ENCODE measurements at places on chromosomes 7 and 10. TPM values are rescaled to one million over a fixed set of nuclear protein-coding genes. Genes with fewer than 3 reads are reported as not detected.
A peak's percentile ranks its signal among the peaks of the same experiment; 100 is the strongest.

The CNNM1 gene
- polyA plus RNA-seq: not detected

DNA sequence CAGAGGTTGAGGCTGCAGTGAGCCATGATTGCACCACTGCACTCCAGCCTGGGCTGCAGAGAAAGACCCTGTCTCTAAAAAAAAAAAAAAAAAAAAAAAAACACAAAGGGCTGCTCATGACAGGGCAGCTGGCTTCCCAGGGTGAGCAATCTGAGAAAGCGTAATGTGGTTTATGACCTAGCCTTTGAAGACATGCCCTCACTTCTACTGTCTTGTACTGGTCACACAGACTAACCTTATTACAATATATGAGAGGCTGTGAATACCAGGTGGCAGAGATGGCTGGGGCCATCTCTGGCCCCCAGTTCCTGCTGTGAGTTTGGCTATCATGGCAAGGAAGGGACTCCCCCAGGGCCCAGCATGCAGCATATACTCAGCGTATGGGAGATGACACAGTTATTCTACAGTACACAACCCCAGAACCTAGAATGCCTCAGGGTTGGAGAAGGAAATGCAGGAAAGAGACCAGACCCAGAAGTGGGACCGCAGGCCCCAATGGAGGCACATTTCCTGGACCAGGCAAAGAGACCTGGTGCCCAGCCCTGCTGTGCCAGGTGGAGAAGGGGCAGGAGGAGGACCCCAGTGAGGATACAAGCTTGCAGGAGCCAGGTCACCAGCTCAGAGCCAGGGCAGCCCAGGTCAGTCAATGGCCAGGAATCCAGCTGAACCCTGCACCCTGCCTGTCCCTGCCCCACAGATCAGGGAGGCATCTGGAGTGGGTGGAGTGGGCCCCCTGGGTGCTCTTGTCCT lies 26.3 kb downstream of the NPTX2 start:
- no peak for DNase-seq

The MMD2 gene
- 0.13 TPM for polyA plus RNA-seq

GRCh38 chr10:95408983-95409873 lies 118.4 kb upstream of the PDLIM1 start:
- DNase-seq: no peak

The TBX20 gene
- 0.04 TPM for polyA plus RNA-seq

GRCh38 chr7:45057878-45058277 lies 30.9 kb downstream of the NACAD start:
- DNase-seq: no peak

GRCh38 chr10:114071178-114071577 lies 27.5 kb downstream of the ADRB1 start:
- no peak for DNase-seq

DNA sequence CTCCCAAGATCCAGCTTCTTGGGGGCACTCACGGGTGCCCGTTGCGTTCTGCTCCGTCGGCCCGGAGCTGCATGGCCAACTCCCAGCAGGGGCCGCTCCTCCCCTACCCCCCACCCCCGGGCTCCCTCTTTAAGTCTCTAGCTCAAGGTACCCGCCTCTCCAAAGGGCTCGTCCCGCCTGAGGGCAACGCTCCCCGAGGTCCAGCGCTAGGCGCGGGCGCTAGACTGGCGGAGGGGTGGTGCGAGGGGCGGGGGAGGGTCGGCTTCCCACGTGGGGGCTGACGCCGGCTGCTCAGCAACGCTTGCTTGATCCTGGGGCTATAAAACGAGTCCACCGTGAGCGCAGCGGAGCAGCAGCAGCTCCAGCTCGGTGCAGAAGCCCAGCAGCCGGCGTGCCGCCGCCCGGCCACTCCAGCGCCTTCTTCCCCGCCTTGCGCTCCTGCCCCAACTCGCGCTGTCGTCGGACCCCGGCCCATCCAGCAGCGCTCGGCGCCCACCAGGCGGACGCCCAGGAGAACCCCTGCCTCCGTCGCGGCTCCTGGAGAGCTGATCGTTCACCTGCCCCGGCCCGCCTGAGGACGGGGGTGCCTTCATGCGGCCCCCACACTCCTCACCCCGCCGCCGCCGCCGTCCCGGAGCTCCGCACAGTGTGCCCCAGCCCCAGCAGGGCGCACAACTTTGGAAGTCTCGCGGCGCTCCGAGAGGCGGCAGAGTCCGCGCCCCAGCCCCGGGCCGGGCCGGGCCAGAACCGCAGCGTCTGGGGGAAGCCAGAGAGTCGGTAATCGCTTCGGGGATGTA lies at the start of gene ADRA2A:
TSS of gene ADRA2A (plus strand) at position 348 of the 797 bp plus-strand sequence. CDS start 968 bp downstream, outside the sequence.
- DNase-seq: no peak

- DNase-seq: no peak
These were observed 165.4 kb downstream of the PPP1R17 start for GRCh38 chr7:31852462-31852861.

DNA sequence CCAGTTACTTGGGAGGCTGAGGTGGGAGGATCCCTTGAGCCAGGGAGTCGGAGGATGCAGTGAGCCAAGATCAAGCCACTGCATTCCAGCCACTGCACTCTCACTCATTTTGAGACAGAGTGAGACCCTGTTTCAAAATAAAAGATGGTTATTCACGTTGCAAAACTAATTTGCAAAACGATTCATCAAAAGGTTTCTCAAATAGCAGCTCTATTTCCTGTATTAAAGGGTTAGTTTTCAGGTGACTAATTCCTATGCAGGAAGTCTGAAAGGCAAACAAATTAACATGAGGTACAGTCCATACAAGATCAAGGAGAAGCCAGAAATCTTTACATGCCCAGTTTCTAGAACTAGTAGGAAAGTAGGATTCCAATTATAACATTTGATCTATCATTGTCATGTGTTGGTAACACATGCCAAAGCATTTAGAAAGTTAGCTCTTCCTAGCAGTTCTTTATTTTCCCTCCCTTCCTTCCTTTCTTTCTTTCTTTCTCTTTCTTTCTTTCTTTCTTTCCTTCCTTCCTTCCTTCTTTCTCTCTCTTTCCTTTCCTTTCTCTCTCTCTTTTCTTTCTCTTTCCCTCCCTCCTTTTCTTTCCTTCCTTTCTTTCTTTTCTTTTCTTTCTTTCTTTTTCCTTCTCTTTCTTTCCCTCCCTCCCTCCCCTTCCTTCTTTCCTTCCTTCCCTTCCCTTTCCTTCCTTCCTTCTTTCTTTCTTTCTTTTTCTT lies 49.3 kb downstream of the DENND2A start:
- no peak for DNase-seq

GRCh38 chr10:76210211-76210610 lies 778.8 kb downstream of the LRMDA start:
- DNase-seq: no peak

GRCh38 chr10:55144001-55144400 lies 343.0 kb upstream of the PCDH15 start:
- no peak for DNase-seq

GRCh38 chr10:71970869-71971268 lies 6.7 kb downstream of the CHST3 start:
- DNase-seq: peak; percentile 53

GRCh38 chr7:151051108-151051507 lies 2.8 kb downstream of the ASIC3 start:
- no peak for DNase-seq

The FRMPD2 gene
- not detected for polyA plus RNA-seq

The TUBB8 gene
- polyA plus RNA-seq: not detected

DNA sequence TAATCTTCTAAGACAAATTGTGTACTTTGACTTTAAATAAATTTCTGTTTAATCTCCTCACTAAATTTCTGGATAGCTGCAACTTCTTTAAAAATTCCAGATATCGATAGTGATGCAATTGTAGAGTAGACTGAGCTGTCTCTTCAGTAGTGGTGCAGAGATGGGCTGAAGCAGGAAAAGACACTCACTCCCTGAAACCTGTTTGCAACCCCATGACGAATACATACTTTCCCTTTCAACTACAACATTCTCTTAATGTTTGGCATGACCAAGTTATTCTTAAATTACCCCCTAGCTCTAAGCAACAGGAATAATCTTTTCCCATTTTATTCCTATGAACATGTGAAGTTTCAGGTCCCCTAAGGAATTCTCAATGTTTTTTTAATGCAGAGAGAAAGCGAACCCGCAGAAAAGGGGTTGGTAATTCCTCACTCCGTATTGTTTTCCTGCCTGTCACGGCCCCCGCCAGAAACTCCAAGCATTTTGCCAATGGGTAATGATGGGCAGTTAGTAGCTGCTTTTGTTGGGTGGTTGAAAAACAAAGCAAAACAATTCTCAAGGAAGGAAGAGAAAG lies 1.3 kb downstream of the THSD7A start:
- no peak for DNase-seq

DNA sequence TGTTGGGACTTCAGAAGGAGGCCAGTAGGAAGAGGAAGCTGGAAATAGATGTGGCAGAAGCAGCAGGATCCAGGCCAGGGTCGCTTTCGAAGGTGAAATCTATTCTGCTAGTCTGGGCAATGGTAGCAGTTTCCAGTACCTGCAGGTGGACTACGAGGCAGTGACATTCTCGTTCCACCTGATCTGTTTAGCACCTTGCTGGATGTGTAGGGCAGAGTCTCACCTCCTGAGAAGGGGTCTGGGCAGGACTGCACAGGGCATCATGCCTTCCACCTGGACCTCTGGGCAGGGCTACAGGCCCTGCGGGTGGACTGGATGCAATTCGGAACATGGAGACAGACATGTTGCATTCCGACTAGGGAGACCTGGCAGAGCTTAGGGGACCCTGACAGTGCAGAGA lies 254.8 kb upstream of the ZNF32 start:
- no peak for DNase-seq

DNA sequence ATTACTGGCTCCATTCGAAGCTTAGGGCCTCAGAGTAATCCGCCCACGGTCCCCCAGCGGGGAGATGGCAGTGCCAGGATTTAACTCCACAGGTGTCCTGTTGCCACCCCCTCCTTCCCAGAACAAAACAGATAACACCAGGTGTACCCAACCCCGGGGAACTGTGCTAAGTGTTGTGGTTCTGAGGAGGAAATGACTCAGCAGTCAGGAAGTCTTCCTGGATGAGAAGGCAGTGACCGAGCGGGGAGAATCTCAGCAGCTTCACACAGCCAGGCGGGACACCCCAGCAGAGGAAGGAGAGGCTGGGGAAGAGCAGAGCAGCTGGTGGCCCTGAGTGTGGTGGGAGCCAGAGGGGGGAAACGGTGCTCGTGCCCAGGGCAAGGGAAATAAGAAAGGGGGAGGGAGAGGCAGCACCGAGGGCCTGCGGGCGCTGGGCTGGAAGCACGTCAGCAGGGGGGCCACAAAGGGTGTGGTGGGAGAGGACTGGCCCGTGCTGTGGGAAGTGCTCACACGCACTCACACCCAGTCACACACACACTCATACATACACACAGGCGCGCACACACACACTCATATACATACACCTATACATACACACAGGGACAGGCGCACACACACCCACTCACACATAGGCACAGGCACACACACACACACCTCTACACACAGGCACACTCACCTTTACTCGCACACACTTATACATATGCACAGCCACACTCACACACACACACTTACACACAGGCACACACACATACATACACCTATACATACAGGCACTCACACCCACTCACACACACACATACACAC lies 59.8 kb upstream of the CHST15 start:
- DNase-seq: peak; percentile 75

DNA sequence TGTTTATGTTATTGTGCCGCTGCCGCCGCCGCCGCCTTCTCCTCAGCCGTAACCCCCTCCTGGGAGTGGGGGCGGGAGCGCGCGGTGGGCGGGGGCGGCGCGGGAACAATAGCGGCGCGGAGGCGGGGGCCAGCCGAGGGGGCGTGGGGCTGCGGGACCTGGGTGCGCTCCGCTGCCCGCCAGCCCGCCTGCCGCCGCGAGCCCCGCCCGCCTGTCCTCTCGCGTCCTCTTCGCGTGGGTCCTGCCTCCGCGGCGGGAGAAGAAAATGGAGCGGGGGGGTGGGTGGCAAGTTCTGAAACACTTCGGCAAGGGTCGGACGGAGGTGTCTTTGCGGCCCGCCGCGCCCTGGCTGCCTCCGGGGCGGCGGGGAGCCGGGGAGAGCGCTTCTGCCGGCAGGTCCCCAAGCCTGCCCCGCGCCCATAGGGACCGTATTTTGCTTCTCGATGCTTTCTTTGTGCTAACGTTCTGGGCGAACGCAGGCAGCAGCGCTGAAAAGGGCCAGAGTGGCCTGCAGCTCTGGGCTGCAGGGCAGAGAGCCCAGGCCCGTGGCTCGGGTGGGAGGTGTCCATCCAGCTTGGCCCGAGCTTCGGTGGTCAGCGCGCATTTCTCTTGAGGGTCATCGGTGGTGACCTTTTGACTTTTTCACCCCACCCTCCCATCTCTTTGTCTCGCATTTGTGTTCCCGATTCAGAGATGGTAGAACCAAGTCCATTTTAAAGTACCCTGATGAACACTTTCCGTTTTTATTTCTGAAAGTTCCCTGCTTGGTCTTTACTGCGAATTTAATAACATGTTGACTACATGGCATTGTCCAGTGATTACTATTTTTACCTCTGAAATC lies 613 bp downstream of the MAPK8 start:
- DNase-seq: peak; percentile 75

- DNase-seq: no peak
These were observed 8.2 kb upstream of the CLEC2L start for GRCh38 chr7:139515266-139515665.

GRCh38 chr7:92740134-92740533 lies 96.2 kb downstream of the CDK6 start:
- DNase-seq: no peak

GRCh38 chr7:141362580-141363435 lies 188.4 kb upstream of the AGK start:
- DNase-seq: no peak

The HOXA5 gene
- polyA plus RNA-seq: 14.3 TPM

The PITRM1 gene
- polyA plus RNA-seq: 23.4 TPM

DNA sequence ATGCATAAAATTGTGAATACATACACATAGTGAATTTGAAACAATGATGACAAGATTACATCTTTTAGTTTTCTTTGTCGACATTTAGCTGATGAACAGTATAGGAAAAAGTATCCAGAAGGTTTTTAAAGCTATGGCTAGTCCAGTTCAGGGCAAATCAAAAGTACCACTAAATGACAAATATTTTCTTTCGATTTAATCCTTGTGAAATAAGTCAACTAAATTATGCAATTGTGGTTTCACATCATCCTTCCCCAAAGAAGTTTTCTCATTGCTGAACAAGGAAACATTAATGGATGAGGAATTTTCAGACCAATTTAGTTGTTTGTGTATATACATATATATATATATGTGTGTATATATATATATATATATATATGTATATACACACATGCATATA lies 774.0 kb downstream of the DNAJB9 start:
- no peak for DNase-seq

The SIRT1 gene
- polyA plus RNA-seq: 12.6 TPM

The FAM221A gene
- polyA plus RNA-seq: 9.0 TPM

DNA sequence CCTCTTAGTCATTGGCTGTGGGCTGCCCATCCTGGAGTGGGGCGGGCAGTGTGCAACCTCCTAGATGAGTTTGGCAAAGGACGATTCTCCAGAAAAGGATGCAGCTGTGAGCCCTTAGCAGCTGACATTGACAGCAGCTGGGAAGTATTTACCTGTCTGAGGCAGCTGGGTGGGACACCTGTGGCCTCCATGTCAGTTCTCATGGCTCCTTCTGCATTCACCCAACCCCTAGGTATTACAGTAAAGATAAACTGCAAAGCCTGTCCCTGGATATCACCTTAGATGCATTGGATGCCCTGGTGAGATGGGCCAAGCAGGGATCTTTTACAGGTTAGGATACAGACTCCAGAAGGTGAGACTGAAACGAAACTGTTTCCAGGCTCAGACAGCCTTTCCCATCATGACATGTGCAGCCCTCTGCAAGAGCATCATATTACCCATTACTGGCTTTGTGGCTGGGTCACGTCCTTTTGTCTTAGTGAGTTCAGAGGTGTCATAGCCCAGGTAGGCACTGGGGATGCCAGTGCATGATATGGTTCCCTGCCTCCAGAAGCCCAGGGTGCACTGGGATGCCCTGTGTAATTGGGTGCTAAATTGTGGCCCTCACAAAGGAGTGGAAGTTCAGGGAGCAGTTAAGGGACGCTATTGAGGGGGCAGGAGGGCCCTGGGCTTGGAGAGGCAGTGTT lies 28.9 kb downstream of the MINDY4 start:
- DNase-seq: no peak

Data from sigmoid colon (tissue), 7 donors.